Sigmoid colon (tissue), 7 donors: ENCODE measurements at places on chromosomes 16 and 17. TPM values are rescaled to one million over a fixed set of nuclear protein-coding genes. Genes with fewer than 3 reads are reported as not detected.

DNA sequence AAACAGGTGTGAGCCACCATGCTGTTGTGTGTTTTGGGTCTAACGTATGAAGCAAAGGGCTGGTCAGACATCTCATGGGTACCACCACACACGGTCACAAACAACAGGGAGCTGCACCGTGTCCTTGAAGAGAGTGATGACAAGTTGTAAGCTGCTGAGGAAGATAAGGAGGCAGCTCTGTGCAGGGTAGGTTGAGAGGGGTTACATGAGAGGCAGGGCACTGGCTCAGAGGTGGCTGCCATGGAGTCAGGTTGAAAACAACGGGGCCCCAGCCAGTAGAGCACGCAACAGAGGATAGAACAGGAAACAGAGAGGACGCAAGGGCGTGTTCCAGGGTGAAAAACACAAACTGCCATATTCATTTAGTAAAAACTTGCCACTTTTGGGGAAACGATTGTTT, 52.2 kb downstream of the TRARG1 start:
- DNase-seq, result no peak

GRCh38 chr17:78358538-78359320, 1.1 kb downstream of the SOCS3 start:
- DNase-seq, result no peak

- no peak for DNase-seq
Measured at GRCh38 chr17:61547113-61547512, 43.9 kb downstream of the NACA2 start.

Gene SPATA22
- total RNA-seq, result not detected

- DNase-seq, result peak; percentile 66
Measured at GRCh38 chr17:66673668-66674276, 161.1 kb upstream of the CACNG5 start.

Gene TLCD1
- total RNA-seq, result not detected

Gene EDC4
- 42.4 TPM for total RNA-seq

DNA sequence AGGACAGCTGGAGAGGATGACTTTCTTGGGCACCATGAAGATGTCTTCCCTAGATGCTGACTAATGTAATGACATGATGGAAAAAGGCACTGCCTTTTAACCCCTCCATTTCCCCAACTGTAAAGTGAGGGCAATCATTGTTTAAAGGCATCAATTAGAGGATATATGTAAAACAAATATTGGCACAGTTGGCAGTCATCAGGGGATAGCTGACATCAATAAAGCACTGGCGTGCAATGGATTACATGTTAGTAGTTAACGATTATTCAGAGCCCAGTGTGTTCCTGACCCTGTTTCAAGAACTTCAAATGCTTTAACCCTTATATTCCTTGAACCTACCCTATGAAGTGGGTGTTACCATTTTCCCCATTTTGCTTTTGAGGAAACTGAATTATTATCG, 100.7 kb downstream of the TMEM114 start:
- DNase-seq, result no peak

GRCh38 chr16:56988161-56988947, 1.0 kb upstream of the NLRC5 start:
- no peak for DNase-seq

- DNase-seq, result no peak
Measured at GRCh38 chr16:81866820-81867440, 87.8 kb downstream of the PLCG2 start.

Gene NOG
- not detected for total RNA-seq

Gene GPRC5C
- total RNA-seq, result 6.1 TPM

- no peak for DNase-seq
Measured at GRCh38 chr16:2738615-2739014, 13.8 kb upstream of the SRRM2 start.

Gene MT1F
- total RNA-seq, result 3.1 TPM

DNA sequence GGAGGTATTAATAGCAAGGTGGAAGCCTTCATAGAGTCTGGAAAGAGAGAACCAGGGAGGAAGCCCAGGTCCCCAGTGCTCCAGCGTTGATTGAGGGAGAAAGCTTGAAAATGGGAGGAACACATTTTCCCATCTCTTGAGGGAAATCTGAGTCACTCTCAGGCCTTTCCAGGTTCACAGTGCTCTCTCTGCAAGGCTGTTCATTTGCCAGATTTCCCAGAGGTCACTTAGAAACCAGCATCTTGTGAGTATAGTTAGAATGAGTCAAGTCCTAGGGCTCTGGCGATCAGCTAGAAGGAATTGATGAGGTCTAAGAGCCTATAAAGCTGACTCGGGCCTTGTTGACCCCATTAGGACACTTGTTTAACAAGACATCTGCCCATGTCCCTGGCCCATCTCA, 17.7 kb upstream of the ZNF594 start:
- no peak for DNase-seq

Gene CORO1A
- total RNA-seq, result 14.7 TPM

Gene GINS2
- 0.16 TPM for total RNA-seq

GRCh38 chr17:66549731-66550207, 247.4 kb downstream of the PRKCA start:
- DNase-seq, result no peak

Gene P2RX1
- total RNA-seq, result 4.6 TPM

DNA sequence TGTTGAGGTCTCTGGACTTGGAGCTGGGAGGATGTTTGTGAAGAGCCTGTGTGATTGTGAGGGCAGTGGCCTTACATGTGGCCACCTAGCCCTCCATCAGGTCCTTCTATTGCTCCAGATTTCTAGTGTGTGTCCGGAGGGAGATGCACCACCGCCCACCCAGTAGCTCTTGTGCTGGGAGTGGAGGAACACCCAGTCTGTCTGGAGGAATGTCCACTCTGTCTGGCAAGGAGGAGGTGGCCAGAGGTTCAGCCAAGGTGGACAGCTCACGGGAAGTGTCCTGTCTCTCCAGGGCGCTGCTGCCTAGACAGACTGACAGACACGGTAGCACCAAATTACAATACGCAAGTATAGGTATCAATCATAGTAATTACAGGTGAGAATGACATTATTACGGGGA, 10.6 kb downstream of the RPTOR start:
- no peak for DNase-seq

GRCh38 chr16:56795011-56795410, 65.1 kb downstream of the NUP93 start:
- no peak for DNase-seq

DNA sequence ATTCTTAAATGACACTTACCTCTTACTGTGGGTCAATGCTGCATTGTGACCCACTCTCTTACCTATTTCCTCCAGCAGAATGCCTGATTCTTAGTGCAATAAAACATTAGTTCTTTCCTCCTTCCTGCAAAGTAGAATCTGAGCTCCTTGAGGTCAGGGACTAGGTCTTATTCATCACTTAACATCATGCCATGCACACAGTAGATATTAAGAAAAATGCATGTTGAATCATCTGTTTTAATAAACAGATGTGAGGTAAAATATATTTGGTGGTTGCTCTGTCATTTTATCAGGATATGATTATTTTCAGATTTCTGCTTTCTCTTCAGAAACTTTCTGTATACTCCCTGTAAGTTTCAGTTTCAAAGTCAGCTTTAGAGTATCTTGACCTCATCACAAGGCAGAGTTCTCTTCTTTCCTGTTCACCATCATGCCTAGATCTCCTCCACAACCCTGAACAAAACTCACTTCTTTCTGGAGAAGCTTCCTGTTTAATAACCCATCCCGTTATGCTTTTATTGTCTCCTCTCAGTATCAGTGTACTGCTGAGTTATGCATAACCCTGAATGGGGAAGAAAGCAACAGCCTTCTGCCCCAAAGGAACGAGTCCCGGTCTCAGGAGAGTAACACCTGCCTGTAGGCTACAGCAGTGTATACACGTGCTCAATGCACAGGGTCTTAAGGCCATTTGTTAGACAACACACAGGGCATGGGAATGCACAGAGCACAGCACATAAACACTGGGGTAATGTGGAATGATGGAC, 30.3 kb upstream of the SUPT4H1 start:
- DNase-seq, result no peak

Gene TMEM114
- not detected for total RNA-seq

- DNase-seq, result no peak
Measured at GRCh38 chr17:67049025-67049739, 4.8 kb downstream of the CACNG1 start.

DNA sequence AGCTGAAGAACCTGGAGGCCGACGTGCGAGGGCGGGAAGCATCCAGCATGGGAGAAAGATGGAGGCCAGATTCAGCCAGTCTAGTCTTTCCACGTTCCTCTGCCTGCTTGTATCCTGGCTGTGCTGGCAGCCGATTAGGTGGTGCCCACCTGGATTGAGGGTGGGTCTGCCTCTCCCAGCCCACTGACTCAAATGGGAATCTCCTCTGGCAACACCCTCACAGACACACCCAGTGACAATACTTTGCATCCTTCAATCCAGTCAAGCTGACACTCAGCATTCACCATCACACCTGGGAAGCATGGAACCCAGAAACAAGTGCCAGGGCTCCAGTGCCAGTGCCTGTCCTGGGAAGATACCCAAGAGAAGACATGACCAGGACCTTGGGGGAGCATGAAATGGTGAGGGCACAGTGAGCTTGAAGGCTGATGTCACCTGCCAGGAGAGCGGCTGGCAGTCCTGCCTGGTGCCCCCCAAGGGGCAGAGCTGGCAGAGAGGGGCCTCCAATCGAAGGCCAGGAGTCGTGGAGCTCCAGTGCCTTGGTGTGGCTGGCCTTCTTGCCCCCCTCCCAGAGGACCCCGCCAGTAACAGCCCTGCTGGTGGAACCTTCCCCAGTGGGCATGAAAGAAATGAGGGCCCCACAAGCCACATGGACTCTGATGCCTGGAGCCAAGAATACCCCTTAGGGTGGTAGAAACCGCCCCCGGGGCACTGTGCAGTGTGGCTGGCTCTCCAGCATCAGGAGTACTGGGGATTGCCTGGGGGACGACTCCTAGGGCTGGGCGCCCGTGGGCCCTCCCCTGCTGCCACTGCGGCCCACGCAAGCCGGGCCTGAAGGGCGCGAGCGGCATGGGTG, 643 bp upstream of the NPB start:
- no peak for DNase-seq

Gene WFDC1
- total RNA-seq, result 125 TPM

GRCh38 chr17:38600416-38600815, 5.3 kb downstream of the SRCIN1 start:
- DNase-seq, result no peak

DNA sequence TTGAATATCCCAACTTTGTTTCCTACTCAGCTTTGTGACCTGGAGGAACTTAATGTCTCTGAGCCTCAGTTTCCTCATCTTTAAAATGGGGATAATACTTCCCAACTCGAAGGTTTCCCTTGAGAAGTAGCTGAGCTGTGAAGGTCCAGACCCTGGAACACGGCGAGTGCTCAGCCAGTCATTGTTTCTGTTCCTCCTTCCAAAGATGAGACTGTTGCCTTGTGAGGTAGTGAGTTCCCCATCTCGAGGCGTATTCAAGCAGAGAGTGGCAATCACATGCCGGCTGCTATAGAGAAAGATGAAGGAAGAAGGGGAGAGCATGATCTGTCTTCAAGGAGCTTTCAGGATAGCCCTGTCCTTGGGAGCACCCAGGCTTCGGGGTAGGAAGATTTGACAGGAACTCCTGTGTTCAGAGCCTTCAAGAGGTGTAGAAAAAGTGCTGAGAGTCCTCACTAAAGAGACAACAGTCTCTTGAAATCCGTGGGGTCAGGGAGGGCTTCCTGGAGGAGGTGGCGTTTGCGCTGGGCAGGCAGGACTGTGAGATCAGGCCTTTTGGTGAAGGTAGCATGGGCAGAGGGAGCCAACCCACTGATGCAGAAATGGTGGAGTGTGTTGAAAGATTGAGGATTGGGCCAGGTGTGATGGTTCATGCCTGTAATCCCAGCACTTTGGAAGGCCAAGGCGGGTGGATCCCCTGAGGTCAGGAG, 27.2 kb downstream of the SPNS2 start:
- no peak for DNase-seq

DNA sequence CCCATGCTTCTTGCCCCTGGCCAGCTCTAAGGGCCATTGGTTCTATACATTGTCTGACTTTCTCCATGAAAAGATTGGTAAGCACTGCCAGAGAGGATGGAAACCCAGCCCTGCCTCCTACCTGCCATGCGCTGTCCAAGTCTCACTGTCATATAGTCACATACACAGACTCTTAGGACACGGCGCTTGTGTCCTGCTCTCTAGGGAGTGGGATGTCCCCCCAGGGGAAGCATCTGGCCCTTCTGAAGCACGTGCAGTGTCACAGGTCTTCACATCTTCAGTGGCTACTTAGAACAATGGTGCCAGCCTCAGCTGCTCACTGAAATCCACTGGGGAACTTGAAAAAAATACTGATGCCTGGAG, 38.7 kb downstream of the MYO18A start:
- no peak for DNase-seq

DNA sequence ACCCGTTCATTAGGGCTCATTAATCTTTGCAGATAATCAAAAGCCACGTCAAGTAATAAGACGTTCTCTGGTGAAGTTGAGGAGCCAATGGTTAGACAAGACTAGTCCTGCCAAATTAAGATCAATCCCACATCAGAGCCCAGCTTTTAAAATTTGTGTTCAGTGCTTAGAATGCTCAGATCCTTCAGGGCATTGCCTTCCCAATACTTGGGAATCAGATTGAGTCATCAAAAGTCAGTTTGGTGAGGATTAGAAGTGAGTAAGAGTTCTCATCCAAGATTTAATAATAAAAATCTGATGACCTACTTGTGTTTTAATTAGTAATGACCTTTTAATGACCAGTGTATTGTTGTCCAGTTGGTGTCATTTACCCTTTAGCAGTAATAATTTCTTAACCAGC, 19.8 kb downstream of the MAP2K4 start:
- DNase-seq, result no peak

GRCh38 chr16:85868495-85868894, 30.5 kb upstream of the IRF8 start:
- DNase-seq, result no peak
